ENCODE measurements at places on chromosomes 12 and 14. TPM values are rescaled to one million over a fixed set of nuclear protein-coding genes. Genes with fewer than 3 reads are reported as not detected.

CLMN gene
- 7.0 TPM for total RNA-seq

CLEC9A gene
- total RNA-seq = not detected

SSTR1 gene
- not detected for total RNA-seq

PPM1H gene
- total RNA-seq = 9.8 TPM

TAS2R20 gene
- not detected for total RNA-seq

CIPC gene
- total RNA-seq = 7.6 TPM

PLEKHH1 gene
- 2.7 TPM for total RNA-seq

GLS2 gene
- 0.11 TPM for total RNA-seq

ANO2 gene
- total RNA-seq = 0.14 TPM

PAX9 gene
- total RNA-seq = 1.6 TPM

HOXC9 gene
- total RNA-seq = 14.7 TPM

ZFYVE1 gene
- total RNA-seq = 9.1 TPM

DIO2 gene
- total RNA-seq = 1.8 TPM

MMP19 gene
- 0.29 TPM for total RNA-seq

RD3L gene
- total RNA-seq = not detected

CLEC6A gene
- not detected for total RNA-seq

IL26 gene
- total RNA-seq = not detected

TSPAN19 gene
- not detected for total RNA-seq

EXOC3L4 gene
- 1.5 TPM for total RNA-seq

TCP11L2 gene
- 3.0 TPM for total RNA-seq

AHNAK2 gene
- 218 TPM for total RNA-seq

FBLN5 gene
- total RNA-seq = 6.1 TPM

OR6C2 gene
- total RNA-seq = not detected

SPIC gene
- total RNA-seq = not detected

GAS2L3 gene
- 9.2 TPM for total RNA-seq

TNFAIP2 gene
- total RNA-seq = 294 TPM

CLIP1 gene
- total RNA-seq = 42.8 TPM

CLEC2B gene
- total RNA-seq = 1.3 TPM

TUNAR gene
- total RNA-seq = not detected

YY1 gene
- 66.0 TPM for total RNA-seq

KRT71 gene
- not detected for total RNA-seq

ADAMTS20 gene
- not detected for total RNA-seq

SLCO1B1 gene
- 0.38 TPM for total RNA-seq

CCDC175 gene
- total RNA-seq = not detected

MAP3K9 gene
- 6.8 TPM for total RNA-seq

PLEKHD1 gene
- 0.02 TPM for total RNA-seq

FOXJ2 gene
- 8.2 TPM for total RNA-seq

RAD52 gene
- 10.2 TPM for total RNA-seq

FOXN4 gene
- total RNA-seq = 0.08 TPM

KCNC2 gene
- not detected for total RNA-seq

TMCC3 gene
- 1.4 TPM for total RNA-seq

PLA2G1B gene
- total RNA-seq = not detected

NPFF gene
- total RNA-seq = not detected

IAPP gene
- not detected for total RNA-seq

LMNTD1 gene
- total RNA-seq = not detected

PCED1B gene
- total RNA-seq = 15.9 TPM

Data from A549 treated with dexamethasone at 1 μM for 4 hours (cell line).